ENCODE measurements at places on chromosomes 7 and 10. TPM values are rescaled to one million over a fixed set of nuclear protein-coding genes. Genes with fewer than 3 reads are reported as not detected.

- DNase-seq = no peak
Measured at GRCh38 chr10:102358712-102359382, 36.7 kb upstream of the NFKB2 start.

GRCh38 chr7:69334701-69335100, 263.6 kb upstream of the AUTS2 start:
- DNase-seq = no peak

DNA sequence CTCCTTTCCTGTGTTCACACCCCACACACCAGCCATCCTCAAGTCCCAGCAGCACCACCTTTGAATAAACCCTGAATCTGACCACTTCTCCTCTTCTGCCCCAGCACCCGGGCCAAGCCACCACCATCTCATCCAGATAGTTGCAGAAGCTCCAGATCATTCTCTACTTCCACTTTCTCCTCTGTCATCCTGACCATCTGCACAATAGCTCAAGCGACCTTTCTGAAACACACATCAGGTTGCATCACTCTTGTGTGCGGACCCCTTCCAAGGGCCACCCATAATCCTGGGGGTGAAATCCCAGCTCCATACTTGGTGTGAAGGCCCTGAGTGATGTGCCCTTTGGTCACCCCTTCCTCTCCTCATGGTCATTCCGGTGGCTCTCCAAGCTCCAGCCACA, 187.4 kb upstream of the GALNT17 start:
- DNase-seq = no peak

STOX1 gene
- total RNA-seq = 0.76 TPM

GRCh38 chr7:74479066-74479781, 25.5 kb downstream of the GTF2IRD1 start:
- DNase-seq = no peak

DNA sequence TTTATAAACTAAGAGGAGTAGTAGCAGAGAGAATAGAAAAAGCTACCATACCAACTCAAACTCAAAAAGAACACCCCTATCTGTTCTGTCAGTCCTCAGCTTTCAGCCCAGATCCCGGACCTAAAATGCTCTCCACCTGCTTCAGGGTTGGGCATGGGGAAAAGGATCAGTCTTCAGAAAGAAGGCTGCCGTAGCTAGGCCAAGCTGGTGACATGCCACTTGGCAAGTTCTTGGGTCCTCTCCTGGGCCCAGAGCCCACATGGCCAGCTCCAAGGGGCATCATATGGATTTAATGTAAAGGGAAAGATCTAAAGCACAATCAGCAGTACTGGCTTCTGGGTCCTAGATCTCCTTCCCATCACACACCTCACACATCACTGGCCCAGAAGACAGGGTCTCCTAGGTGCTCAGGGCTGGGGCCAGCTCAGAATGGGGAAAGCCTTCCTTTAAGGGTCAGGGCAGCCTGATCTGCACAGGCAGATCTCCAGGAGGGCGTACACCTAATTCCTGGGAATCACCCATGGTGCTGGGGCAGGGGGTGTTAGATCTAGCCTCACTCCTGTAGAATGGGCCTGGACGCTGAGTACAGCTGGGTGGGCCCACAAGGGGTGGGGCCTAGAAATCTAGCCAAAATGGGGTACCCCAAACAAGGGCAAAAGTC, 2.5 kb downstream of the VAX1 start:
- DNase-seq = no peak

DNA sequence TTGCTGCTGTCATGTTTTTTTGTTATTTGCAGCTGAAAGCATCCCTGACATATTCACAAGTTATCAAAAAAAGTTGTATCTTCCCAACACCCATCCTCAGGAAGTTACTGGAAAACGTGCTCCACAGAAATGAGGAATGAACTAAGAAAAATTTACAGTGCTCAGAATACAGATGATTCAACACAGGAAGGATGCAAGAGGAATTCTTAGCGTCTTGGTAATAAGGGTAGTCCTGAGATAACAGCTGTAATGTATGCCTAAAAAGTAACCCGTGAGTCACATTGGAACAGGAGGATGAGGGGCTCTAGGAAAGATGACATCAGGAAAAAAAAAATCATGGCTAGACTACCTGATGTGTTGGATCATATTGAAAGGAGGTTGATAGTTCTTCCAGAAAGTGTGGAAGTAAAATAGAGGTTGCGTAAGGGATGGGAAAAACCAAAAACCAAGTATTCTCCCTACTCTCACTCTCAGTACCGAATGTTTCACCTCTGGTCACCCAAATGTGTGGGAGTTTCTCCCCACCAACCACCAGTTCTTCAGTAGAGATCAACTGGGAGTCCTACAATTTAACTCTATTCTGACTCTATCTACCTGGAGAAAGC, 3.9 kb downstream of the ADAM12 start:
- no peak for DNase-seq

DNA sequence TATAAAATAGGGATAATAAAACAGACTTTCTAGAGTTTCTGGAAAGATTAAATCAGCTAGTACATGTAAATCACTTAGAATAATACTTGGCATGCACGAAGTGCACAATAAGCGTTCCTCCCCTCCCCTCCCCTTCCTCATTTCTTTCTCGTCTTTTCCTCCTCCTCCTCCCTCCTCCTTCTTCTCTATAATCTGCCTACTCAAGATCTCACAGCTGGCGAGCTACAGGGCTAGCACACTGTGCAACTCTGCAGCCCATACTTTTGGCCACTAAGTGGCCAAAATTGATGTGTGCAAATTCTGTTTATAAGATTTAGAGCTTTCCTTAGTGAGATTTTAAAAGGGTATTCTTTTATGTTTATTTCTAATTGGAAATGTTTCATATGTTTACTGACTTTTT, 565.3 kb downstream of the PHTF2 start:
- no peak for DNase-seq
